Activated naive CD4-positive, alpha-beta T cell treated with anti-CD3 and anti-CD28 coated beads for 36 hours (primary cell): ENCODE measurements at places on chromosomes 1 and 21.
A peak's percentile ranks its signal among the peaks of the same experiment; 100 is the strongest.

DNA sequence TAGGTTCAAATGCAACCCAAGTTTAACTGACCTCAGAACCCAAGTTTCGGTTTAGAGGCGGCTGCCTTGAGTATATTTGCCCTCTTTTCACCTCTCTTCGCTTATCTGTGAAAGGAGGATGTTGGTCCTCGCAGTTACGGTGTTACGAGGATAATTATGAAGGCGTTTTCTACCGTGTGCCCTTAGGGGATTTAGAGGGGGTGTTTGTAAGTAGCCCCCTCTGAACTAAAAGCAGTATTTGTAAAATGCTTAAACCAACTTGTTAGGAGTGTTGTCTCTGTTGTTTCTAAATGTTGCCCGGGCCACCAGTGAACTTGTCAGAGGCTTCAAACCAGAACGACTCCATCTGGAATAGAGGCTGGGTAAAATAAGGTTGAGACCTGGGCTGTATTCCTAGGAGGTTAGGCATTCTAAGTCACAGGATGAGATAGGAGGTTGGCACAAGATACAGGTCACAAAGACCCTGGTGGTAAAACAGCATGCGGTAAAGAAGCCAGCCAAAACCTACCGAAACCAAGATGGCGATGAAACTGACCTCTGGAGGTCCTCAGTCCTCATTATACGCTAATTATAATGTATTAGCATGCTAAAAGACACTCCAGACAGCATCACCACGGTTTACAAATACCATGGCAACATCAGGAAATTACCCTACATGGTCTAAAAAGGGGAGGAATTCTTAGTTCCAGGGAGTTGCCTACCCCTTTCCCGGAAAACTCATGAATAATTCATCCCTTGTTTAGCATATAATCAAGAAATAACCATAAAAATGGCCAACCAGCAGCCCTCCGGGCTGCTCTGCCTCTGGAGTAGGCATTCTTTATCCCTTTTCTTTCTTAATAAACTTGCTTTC is 1.0 kb upstream of the PSRC1 start:
- DNase-seq: no peak

DNA sequence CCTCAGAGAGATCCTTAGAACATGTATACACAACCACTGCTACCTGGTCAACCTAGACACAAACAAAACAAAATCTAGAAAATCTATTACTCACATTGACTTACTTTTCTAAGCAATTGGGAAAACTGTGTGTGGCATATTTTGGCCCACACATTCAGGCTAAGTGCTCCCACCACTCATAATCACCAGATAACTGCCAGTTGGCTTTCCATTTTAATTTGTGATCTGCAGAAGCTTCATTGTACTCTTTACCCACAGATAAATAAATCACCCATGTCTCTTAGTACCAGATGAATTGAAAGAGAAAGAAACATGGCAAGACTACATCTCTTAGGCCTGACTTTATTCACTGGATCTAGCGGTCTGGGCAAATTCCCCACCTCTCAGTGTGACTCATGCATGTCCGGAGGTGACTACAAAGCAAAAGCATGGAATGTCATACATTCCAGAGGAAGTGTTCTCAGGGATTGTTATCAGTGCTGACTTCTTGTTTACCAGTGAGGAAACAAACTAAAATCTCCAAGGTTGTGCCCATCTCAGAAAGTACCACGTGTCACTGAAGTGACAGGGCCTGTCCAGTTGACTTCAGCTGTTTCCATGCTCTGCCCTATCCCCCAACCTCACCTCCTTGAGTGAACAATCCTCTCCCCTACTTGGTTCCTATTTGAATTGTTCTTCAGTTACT is 52.4 kb upstream of the BCL10 start:
- DNase-seq: no peak

DNA sequence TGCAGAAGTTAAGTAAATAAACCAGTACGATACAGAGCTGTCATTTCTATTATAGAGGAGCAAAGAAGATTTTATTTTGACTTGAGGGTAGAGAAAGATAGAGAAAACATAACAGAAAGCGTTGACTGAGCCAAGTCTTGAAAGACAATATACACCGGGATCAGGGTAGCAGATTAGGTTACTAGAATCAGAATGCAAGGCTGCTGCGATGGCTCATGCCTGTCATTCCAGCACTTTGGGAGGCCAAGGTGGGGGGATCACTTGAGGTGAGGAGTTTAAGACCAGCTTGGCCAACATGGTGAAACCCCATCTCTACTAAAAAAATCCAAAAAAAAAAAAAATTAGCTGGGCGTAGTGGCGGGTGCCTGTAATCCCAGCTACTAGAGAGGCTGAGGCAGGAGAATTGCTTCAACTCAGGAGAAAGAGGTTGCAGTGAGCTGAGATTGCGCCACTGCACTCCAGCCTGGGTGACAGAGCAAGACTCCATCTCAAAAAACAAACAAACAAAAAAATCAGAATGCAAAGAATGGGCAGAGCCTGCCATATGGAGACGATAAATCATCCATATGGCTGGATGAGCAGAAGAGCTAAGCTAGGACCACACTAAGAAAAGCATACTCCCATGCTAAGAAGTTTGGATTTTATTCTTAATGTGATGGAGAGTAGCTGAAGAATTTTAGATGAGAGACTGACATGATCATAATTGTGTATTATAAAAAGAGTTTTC is 9.9 kb upstream of the ABCD3 start:
- DNase-seq: no peak

DNA sequence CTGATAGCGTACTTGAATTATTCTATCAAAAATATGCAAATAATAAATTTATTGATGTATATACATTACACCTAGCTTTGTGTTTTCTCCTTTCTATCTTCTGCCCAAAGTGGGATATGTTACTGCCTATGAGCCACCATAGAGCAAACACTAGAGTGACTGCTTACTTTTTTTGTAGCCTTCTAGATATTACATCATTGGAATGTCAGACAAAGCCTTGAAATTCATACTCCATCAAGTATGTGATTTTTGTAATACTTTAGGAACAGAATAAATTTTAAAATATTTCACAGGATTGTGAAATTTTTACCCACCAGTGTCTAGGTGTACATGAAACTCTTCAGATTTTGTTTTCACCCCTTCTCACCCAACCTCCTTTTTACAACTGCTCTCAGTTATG is 787.6 kb downstream of the USP25 start:
- DNase-seq: no peak

DNA sequence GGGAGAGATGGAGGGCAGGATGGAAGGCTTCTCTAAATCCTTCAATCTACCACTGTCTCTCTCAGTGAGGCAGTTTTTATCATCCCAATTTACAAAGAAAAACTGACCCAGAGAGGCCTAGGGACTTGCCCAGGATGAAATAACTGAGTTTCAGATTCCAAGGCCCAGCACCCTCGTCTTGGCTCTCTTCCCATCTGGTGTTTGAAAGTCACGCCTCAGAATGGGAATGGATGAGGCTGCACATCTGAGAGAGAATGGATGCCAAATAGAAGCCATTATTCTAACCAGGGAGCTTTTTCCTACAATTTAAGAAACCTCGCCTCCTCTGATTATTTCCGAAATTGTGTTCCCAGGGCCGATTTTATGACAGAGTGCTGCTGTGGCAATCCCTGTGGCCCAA is 10.6 kb upstream of the KCNN3 start:
- DNase-seq: no peak

DNA sequence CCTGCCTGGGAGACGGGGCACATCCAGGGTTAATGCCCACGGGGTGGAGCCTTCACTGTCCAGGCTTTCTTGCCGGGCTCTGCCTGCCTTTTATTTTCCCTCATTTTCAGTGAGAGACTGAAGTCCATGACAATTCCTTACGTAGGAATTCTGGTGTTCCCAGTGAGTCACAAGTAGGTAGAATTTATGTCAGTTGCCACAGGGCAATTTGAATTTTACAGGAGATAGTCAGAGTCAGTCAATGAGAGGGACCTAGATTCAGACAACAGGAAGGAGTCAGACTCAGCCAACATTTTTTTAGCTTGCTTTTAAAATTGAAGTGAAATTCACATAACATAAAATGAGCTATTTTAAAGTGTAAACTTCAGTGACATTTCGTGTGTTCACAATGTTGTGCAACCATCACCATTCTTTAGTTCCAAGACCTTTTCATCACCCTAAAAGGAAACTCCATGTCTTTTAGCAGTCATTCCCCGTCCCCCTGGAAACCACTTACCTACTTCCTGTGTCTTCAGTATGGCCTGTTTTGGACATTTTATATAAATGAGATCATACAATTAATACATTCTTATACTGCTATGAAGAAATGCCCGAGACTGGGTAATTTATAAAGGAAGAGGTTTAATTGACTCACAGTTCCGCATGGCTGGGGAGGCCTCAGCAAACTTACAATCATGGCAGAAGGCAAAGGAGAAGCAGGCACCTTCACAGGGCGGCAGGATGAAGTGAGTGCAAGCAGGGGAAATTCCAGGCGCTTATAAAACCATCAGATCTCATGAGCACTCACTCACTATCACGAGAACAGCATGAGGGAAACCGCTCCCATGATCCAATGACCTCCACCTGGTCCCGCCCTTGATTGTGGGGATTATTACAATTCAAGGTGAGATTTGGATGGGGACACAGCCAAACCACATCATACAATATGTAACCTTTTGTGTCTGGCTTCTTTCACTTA is 14.6 kb downstream of the AJAP1 start:
- DNase-seq: no peak

- no peak for DNase-seq
Measured at GRCh38 chr1:21828506-21829210, 16.6 kb downstream of the LDLRAD2 start.

- peak; percentile 55 for DNase-seq
Measured at GRCh38 chr1:246971090-246971721, 36.7 kb downstream of the ZNF695 start.

GRCh38 chr1:224617410-224618355 is 1.6 kb downstream of the CNIH3 start:
- DNase-seq: no peak

- no peak for DNase-seq
Measured at GRCh38 chr21:34360488-34361241, 3.1 kb upstream of the KCNE2 start.

GRCh38 chr1:164709126-164709525 is 150.1 kb downstream of the PBX1 start:
- DNase-seq: no peak

- DNase-seq: no peak
Measured at GRCh38 chr21:21631961-21632360, 633.8 kb downstream of the NCAM2 start.

DNA sequence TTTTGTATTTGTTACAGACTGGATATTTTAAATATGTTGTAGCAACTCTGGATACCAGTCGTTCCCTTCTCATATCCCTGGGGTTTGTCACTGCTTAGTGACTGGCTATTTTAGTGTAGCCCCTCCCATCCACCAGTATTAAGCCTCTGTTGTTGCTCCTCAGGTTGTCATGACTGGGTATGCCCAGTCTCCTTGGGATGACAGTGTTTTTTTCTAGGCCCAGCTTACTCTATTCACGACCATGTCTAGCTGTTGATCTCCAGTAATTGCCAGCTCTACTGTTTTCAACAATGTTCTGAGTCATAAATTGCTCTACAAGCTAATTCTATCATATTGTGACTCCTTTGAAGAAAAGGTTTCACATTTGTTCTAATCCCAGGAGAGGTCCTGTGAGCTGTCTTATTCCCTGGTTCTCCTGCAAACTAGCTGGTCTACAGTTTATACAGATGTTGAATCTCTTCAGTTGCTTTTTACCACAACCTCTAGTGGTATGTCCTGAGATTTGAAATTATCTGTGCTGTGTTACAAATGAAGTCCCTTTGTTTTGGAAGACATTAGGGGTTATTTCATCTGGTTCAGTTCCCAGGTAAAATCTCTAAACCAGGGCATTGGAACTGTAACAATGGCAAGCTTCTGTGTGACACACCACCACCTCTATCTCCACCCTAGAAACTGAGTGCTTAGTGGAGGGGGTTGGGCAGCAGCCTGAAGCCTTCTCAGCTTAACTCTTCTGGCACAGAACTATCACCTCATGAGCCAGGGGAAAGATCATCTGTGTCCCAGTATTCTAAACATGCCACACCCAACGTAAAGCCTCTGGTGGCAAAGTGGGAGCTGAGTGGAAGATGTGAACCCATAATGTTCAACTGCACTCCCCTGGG is 124.6 kb downstream of the TRIM33 start:
- no peak for DNase-seq
